ENCODE measurements at places on chromosomes 4 and X.

- no peak for DNase-seq
Observed at GRCh38 chr4:44145868-44146267, 302.7 kb downstream of the KCTD8 start.

GRCh38 chrX:13719192-13719856 is 15.1 kb downstream of the TRAPPC2 start:
- no peak for DNase-seq

DNA sequence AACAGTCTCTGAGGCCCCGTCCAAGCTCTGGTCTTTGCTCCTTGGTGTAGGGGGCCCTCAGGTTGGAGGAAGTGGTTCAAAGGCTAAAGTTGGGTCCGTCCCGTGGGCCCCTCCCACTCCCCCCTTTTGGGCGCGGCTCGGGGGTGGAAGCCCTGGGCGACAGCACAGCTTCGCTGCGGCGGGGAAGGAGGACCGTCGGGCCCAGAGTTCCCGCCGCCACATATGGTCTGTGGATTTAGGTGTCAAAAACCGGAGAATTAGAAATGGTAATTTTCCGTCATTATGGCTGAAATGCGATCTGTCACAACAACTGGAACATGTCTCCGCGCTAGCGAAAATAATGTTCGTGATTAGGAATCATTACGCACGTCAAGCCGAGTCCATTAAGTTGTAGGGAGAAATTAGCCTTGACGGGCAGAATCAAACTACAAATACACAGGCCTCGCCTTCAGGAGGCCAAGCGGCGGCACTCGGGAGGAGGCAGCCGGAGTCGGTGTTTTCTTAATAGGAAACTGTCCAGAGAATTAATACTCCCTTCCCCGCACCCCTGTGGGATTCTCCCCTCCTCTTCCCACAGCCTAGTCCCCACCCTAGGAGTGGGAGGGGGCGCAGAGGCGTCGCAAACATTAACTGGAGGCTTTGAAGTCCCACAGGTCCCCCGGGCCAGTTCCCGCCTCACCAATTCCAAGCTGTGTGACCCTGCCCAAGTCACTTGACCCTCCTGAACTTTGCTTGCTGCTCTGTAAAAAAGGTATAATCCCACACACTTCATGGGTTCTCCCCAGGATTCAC is 15.0 kb downstream of the NKX3-2 start:
- DNase-seq, result peak; percentile 52

- no peak for DNase-seq
Observed at GRCh38 chr4:157775971-157776370, 396.9 kb downstream of the GASK1B start.

GRCh38 chr4:60897415-60897814 is 302.7 kb upstream of the ADGRL3 start:
- no peak for DNase-seq

GRCh38 chrX:24150898-24151297 is 1.4 kb downstream of the ZFX start:
- no peak for DNase-seq

- no peak for DNase-seq
Observed at GRCh38 chr4:159778298-159778697, 675.4 kb downstream of the RAPGEF2 start.

GRCh38 chr4:146900295-146900694 is 45.4 kb downstream of the TTC29 start:
- DNase-seq, result no peak

Data from activated CD8-positive, alpha-beta memory T cell treated with anti-CD3 and anti-CD28 coated beads, Interleukin-2, amount 50 U/mL, for 48 hours (primary cell).